Left lung (tissue), 14 donors: ENCODE measurements at places on chromosomes 16 and 17. TPM values are rescaled to one million over a fixed set of nuclear protein-coding genes. Genes with fewer than 3 reads are reported as not detected.

- H3K4me3 ChIP-seq = no peak overlapping the region
- H3K27me3 ChIP-seq = no peaks in the 10 kb centered on the region
- no peak for DNase-seq
- H3K36me3 ChIP-seq = no peaks in the 10 kb centered on the region
These were observed 9.9 kb downstream of the ZFP90 start for GRCh38 chr16:68548947-68549346.

The CCDC144A gene
- total RNA-seq = 6.6 TPM

DNA sequence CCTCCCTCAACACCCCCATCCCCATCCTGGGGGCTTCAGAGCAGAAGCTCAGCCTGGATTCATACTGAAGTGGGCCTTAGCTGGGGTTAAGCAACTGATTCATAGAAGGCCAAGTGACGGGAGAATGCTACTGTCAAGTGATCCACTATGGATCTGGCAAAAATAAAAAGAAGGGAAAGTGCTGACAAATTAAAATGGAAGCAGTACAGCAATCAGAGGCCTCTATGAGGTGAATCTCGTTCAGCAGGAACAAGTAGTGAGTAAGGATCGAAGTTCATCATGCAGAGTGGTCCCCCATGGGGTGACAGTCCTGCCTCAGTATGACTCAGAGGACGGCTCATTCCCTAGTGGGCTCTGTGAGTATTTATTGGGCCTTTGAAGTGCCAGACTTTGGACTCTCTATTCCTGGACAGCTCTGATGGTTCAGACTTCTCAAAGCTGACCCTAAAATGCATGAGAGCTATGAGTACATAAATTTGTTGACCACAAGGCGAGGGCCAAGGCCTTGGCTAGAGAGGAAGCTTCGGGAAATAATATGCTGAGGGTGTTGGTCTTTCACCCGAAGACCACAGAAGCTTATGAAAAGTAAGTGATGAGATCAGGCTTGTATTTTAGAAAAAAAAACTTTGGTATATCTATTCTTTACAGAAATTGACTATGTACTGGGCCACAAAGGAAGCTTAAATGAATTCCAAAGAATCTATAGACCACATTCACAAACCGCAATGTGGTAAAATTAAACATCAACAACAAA is 5.3 kb upstream of the NSMCE1 start:
- no peaks in the 10 kb centered on the region for H3K36me3 ChIP-seq
- no peak overlapping the region for H3K27ac ChIP-seq
- H3K4me1 ChIP-seq = no peaks in the 10 kb centered on the region
- H3K4me3 ChIP-seq = no peak overlapping the region

The DYNLRB2 gene
- total RNA-seq = not detected

GRCh38 chr17:17959520-17960361 is 12.5 kb downstream of the TOM1L2 start:
- H3K4me1 ChIP-seq = peaks cover 44% of the 10 kb centered on the region
- no peak for DNase-seq
- H3K4me3 ChIP-seq = no peak overlapping the region

DNA sequence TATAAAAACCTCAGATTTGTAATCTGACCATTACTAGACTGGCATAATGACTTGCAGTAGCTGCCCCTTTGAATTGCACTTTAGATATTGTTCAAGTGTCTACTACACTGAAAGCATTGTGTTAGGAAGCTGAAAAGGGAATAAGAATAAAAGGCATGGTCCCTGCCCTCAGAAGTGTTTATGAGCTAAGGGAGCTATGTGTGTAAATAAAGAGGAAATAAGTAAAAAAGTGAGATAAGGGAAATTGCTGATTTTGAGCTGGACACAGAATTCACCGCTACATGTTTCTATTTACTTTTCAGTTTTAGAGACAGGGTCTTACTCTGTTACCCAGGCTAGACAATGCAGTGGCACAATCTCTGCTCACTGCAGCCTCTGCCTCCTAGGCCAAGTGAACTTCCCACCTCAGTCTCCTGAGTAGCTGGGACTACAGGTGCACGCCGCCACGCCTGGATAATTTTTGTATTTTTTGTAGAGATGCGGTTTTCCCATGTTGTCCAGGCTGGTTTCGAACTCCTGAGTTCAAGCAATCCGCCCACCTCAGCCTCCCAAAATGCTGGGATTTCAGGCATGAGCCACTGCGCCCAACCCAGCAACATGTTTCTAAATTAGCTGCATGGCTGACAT is 57.0 kb downstream of the GRB2 start:
- H3K4me3 ChIP-seq = no peak overlapping the region
- DNase-seq = no peak
- H3K27ac ChIP-seq = no peak overlapping the region
- H3K4me1 ChIP-seq = peaks cover 98% of the 10 kb centered on the region
- no peaks in the 10 kb centered on the region for H3K27me3 ChIP-seq

DNA sequence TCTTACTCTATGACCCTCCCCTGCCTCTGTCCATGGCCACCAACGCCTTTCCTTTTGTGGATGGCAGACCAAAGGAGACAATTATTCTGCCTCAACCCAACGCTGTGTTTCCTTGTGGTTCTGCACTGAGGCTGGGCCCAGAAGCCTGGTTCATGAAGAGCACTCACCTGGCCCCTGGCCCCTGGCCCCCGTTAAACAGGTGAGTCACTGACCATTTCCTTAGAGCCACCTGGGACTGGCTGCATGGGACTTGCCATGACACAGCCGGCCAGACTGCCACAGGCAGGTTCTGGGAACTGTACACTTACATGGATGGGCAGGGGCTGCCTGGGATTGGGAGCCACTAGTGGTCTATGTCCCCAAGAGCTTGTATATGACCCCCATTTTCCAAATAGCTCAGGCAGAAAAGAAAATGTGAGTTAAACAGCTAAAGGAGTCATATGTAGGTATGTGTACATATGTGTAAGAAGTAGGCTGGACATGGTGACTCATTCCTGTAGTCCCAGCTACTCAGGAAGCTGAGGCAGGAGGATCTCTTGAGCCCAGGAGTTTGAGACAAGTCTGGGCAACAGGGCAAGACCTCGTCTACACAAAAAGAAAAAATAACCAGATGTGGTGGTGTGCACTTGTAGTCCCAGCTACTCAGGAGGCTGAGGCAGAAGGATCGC is 181.9 kb upstream of the CACNG5 start:
- no peak for DNase-seq
- no peak overlapping the region for H3K4me3 ChIP-seq
- H3K27me3 ChIP-seq = no peaks in the 10 kb centered on the region
- no peaks in the 10 kb centered on the region for H3K4me1 ChIP-seq
- H3K36me3 ChIP-seq = no peaks in the 10 kb centered on the region

The NSRP1 gene
- total RNA-seq = 17.7 TPM

- no peak overlapping the region for H3K27ac ChIP-seq
- peak overlapping the region; percentile 36 for H3K4me3 ChIP-seq
- no peaks in the 10 kb centered on the region for H3K36me3 ChIP-seq
These were observed 8.9 kb downstream of the OR4D1 start for GRCh38 chr17:58156839-58157803.

- H3K27me3 ChIP-seq = peaks cover 18% of the 10 kb centered on the region
- no peak overlapping the region for H3K4me3 ChIP-seq
- no peak overlapping the region for H3K27ac ChIP-seq
- H3K4me1 ChIP-seq = peaks cover 45% of the 10 kb centered on the region
These were observed 25.4 kb upstream of the KRT20 start for GRCh38 chr17:40910441-40910841.

GRCh38 chr17:20243524-20243923 is 223.8 kb downstream of the LGALS9B start:
- no peak overlapping the region for H3K27ac ChIP-seq
- H3K4me3 ChIP-seq = no peak overlapping the region
- no peak for DNase-seq

GRCh38 chr16:17511340-17511739 is 40.6 kb upstream of the XYLT1 start:
- H3K4me1 ChIP-seq = no peaks in the 10 kb centered on the region
- no peak overlapping the region for H3K27ac ChIP-seq
- H3K4me3 ChIP-seq = no peak overlapping the region
- no peaks in the 10 kb centered on the region for H3K27me3 ChIP-seq

DNA sequence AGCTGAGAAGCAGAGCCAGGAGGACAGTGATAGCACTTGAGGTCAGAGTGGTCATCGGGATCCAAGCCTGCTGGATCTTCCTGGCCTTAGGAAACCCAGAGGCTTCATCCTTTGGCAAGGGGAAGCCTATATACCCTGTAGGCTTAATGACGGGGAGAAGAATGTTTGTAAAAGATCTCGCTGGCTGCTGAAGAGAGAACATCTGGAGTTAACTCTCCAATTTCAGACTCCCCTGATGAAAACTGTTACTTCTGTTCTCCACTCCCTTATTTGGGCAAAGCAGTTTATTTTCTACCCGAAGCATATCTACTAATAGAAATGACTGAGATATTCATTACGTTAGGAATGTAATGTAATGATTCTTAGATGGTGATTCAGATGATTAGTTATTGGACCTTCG is 487.0 kb downstream of the CDH13 start:
- no peaks in the 10 kb centered on the region for H3K4me1 ChIP-seq
- H3K36me3 ChIP-seq = no peaks in the 10 kb centered on the region
- no peak for DNase-seq
